Epithelial cell of alveolus of lung (primary cell): ENCODE measurements at places on chromosomes 16 and 17. TPM values are rescaled to one million over a fixed set of nuclear protein-coding genes. Genes with fewer than 3 reads are reported as not detected.

The ATP2C2 gene
- total RNA-seq, result under 0.01 TPM in 1 of 2 replicates, not detected in the other

The CD300H gene
- not detected in 2 replicates for total RNA-seq

The TBC1D16 gene
- total RNA-seq, result 30.8 and 50.2 TPM in 2 replicates

The TBC1D26 gene
- 0.24 TPM in 1 of 2 replicates, not detected in the other for total RNA-seq

The THRA gene
- total RNA-seq, result 17.8 and 48.1 TPM in 2 replicates

The OTOA gene
- not detected in 2 replicates for total RNA-seq

The UMOD gene
- not detected in 2 replicates for total RNA-seq

The TP53TG3C gene
- not detected in 2 replicates for total RNA-seq

The KRTAP9-2 gene
- not detected in 2 replicates for total RNA-seq

The HSD11B2 gene
- total RNA-seq, result 2.7 TPM in 1 of 2 replicates, not detected in the other

The ELMO3 gene
- 1.4 and 2.3 TPM in 2 replicates for total RNA-seq

The CX3CL1 gene
- 0.91 TPM in 1 of 2 replicates, not detected in the other for total RNA-seq

The ACBD4 gene
- 3.1 and 10.0 TPM in 2 replicates for total RNA-seq

The SDR42E2 gene
- not detected in 2 replicates for total RNA-seq

The KRT39 gene
- 0.52 TPM in 1 of 2 replicates, not detected in the other for total RNA-seq

The TMEM100 gene
- 9.8 and 101 TPM in 2 replicates for total RNA-seq

The SPATA32 gene
- 0.72 TPM in 1 of 2 replicates, not detected in the other for total RNA-seq

The TRAP1 gene
- total RNA-seq, result 76.5 and 82.3 TPM in 2 replicates

The SSTR5 gene
- total RNA-seq, result 0.32 TPM in 1 of 2 replicates, not detected in the other

The FA2H gene
- not detected in 2 replicates for total RNA-seq

The SMIM36 gene
- total RNA-seq, result not detected in 2 replicates

The POLR2A gene
- total RNA-seq, result 55.6 and 62.1 TPM in 2 replicates

The GDPD3 gene
- 0.13 and 4.2 TPM in 2 replicates for total RNA-seq

The GRAP gene
- total RNA-seq, result 0.72 and 1.2 TPM in 2 replicates
